CD4-positive, alpha-beta T cell (primary cell): ENCODE measurements at places on chromosomes 12 and 14. TPM values are rescaled to one million over a fixed set of nuclear protein-coding genes. Genes with fewer than 3 reads are reported as not detected.

DNA sequence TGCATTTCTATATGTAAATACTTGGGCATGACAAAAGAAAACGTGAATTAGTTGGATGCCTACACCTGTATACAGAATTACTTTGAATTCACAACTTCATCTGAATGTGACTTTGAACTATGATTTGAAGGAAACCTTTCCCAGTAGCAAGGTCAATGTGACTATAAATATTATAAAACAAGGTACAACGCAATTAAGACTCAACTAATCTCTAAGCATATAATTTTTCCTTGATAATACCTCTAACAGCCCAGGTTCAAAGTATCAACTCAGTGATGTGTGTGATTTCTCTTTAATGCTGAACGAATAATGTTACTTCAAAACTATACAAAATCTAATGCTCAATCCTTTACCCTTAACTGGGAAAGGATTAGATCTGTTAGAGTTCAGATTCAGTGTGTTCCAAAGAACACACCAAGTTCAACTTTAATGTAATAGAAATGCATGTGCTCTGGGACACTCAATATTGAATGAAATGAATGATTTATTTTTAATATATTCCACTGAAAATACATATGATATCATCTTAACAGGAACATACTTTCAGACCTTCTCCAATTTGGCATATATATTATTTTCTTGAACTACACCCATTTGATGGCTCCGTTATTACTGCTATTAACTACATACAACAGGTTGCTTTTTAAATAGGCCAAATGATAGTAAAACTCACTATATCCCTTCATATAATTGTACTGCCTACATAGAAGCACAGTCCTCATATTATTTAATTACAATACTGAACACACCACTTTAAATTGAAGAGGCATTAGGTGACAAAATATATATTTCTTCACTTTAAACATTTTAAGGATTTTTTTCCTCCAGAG lies 40.1 kb upstream of the MTERF2 start:
- DNase-seq = no peak

GRCh38 chr12:66733839-66734238 lies 55.0 kb upstream of the GRIP1 start:
- DNase-seq = no peak

DNA sequence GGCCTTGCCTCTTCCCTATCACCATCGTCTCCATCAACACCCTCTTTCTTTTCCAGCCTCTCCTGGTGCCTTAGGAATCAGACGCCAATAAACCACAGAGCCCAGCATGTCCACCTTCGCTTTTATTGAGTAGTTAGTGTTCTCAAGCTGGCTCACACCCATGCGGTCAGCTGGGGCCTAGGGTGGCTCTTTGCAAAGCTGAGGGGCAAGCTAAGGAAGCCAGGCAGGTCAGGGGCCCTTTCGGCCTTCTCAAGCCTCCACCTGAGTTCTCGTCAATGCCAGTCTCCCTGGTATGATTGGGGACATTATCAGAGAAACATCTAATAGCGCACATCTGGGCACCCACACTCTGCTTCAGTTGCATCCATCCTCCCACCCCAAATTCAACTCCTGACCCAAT lies 737 bp upstream of the TEX52 start:
- no peak for DNase-seq

GRCh38 chr14:95500201-95500681 lies 16.2 kb downstream of the SYNE3 start:
- DNase-seq = no peak

DNA sequence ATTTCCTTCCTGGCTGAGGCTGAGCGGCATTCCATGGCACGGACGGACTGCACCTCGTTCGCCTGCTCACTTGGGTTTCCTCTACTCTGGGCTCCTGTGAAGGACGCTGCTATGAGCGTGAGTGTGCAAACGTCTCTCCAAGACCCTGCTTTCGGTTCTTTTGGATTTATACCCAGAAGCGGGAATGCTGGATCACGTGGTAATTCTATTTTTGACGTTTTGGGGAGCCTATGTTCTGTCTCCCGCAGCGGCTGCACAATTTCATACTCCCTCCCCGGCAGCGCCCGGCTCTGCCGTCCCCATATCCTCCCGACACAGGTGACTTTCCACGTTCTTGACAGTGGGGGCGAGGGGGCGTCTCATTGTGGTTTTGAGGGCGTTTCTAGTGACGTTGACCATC lies 20.6 kb downstream of the MMP17 start:
- no peak for DNase-seq

DNA sequence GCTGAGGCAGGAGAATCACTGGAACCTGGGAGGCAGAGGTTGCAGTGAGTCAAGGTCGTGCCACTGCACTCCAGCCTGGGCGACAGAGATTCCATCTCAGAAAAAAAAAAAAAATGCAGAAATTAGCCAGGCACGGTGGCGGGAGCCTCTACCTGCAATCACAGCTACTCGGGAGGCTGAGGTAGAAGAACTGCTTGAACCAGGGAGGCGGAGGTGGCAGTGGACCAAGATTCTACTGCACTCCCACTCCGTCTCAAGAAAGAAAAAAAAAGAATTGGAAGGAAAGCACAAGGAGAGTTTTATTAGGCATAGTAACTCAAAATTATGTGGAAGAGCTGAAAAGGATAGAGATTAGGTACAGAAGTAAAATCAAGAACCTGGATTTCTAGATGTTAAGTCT lies 20.8 kb upstream of the AMHR2 start:
- no peak for DNase-seq

- no peak for DNase-seq
Measured at GRCh38 chr14:86613786-86614185, 1083.8 kb downstream of the FLRT2 start.

- no peak for DNase-seq
Measured at GRCh38 chr14:32692441-32692840, 246.2 kb upstream of the NPAS3 start.

Gene MGP
- 1.3 TPM for total RNA-seq

- DNase-seq = no peak
Measured at GRCh38 chr12:112813836-112814235, 22.3 kb downstream of the RPH3A start.

Gene PLD4
- 1.6 TPM for total RNA-seq

Gene SERPINA3
- not detected for total RNA-seq

Gene ACOT4
- 1.0 TPM for total RNA-seq

DNA sequence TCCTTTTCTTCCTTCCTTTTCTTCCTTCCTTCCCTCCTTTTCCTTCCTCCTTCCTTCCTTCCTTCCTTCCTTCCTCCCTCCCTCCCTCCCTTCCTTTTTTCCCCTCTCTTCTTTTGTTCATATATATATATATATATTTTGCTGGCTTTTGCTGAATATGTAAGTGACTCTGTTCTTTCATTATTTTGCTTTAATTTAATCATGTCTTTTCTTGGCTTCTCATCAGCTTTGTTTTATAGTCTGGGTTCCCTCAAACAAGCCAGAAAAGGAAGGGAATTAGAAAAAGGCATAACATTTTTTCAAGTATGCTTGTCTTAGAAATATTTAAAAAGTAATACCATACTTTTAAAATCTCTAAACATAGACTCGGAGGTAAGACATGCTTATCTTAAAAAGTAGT lies 219.9 kb upstream of the ATXN7L3B start:
- DNase-seq = no peak

GRCh38 chr12:92547420-92547819 lies 155.4 kb upstream of the PLEKHG7 start:
- DNase-seq = no peak

Gene VASH1
- 7.3 TPM for total RNA-seq

- DNase-seq = no peak
Measured at GRCh38 chr12:88752183-88752582, 171.9 kb upstream of the KITLG start.
